Mammary epithelial cell (primary cell): ENCODE measurements at places on chromosomes 7 and 10. TPM values are rescaled to one million over a fixed set of nuclear protein-coding genes. Genes with fewer than 3 reads are reported as not detected.

Gene TRPV5
- total RNA-seq: not detected in 2 replicates

Gene GPC2
- 4.0 TPM for total RNA-seq

Gene PKD2L1
- total RNA-seq: not detected

DNA sequence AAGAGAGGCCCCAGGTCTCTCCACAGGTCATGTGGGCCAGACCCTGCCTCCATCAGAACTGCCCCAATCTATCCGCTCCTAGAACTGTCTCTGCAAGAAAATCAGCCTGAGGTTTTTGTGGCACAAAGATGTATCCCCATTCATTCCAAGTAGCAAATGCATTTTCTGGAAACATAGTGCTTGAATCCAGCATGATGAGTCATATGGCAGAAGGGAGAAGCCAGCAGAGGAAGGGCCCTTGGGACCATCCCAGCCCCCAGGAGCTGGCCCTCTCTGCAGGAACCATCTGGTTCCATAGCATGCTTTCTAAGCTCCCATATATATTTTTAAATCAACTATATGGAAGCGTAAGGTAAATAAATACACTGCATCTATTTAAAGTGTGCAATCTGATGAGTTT lies 563.2 kb downstream of the GALNT17 start:
- no peak for DNase-seq

DNA sequence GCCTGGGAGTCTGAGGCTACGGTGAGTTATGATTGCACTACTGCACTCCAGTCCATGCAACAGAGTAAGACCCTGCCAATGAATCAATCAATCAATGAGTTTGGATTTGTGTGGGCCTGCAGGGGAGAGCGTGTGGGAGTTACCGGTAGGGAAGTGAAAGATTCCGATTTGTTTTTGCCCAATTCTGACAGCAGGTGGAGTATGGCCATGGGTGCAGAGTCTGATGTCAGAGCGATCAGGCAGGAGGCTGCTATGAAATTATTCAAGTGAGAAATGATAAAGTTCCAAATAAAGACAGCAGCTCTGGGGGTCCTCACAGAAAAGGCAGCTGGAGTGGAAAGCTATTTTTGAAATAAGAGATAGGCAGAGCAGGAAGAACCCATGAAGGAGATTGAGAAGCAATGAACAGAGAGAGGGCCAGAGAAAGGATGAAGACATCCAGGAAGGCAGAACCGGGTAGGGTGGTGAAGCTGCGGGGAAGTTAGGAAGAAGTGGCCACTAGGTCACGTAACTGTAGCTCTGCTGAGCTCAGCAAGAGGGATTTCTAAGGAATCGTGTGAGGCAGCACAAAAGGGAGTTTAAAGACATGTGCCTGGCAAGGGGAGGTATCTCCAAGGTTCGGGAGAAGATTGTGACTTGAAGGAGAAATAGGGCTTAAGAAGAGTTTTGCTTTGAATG lies 93.7 kb upstream of the NMT2 start:
- no peak for DNase-seq

- peak; percentile 37 for DNase-seq
Observed at GRCh38 chr7:20229646-20230500, 12.7 kb upstream of the MACC1 start.

DNA sequence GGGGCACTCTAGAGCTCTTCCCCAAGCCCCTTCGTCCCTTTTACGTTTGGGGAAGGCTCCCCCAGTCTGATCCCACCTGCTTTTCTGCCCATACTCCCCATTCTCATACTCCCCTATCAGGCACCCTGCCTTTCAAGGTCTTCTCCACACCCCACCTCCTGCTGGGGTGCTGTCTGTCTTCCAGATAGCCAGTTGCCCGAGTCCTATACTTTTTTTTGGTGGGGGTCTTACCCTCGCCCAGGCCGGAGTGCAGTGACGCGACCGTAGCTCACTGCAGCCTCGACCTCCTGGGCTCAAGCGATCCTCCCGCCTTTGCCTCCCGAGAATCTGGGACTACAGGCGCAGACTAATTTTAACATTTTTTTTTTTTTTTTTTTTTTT lies 775 bp upstream of the ABHD11 start:
- DNase-seq: no peak

DNA sequence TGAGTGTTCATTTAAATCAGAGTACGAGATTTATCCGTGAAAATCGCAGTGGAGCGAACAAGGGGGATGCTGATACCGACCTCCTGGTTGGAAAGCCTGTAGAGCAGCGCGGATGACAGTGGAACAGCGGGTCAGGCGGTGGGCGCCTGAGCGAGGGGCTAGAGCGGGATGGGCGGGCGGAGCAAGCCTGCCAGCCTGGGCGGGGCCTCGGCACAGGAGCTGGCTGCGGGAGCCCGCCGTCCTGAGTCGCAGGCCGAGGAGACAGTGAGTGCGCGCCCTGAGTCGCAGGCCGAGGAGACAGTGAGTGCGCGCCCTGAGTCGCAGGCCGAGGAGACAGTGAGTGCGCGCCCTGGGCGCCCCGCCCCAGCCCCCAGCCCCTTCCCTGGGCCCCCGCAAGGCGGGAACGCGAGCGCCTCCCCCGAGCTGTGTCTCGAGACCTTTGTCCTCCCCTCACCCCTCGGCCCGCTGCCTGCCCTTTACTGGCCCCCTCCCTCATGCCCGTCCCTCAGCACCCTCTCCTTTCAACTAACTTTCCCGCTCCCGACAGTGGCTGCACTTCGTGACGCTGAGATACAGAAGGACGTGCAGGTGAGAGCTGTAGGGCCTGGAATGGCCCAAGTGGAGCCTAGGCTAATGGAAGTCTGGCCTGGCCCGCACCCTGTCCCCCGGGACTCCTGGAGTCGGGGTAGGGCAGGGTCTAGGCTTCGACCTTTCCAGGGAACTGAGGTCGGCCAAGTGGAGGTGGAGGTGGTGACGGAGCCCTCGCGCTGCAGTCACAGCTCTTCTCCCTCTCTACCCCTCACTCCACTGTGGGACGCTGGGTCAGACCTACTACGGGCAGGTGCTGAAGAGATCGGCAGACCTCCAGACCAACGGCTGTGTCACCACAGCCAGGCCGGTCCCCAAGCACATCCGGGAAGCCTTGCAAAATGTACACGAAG lies at the start of gene AS3MT:
TSS of gene AS3MT (plus strand) at position 213 of the 941 bp plus-strand sequence. CDS start at position 336, 123 bp downstream.
- no peak for DNase-seq

Gene GPR26
- total RNA-seq: not detected

Gene FAM237B
- total RNA-seq: not detected in 2 replicates
